Camera-type eye (tissue), 1 donor: ENCODE measurements at places on chromosomes 5 and 9. TPM values are rescaled to one million over a fixed set of nuclear protein-coding genes. Genes with fewer than 3 reads are reported as not detected.

Gene TMEM8B
- total RNA-seq: 16.6 TPM

Gene BDP1
- total RNA-seq: 76.0 TPM

Gene TMEM252
- total RNA-seq: not detected

Gene C5orf58
- not detected for total RNA-seq

Gene TMC1
- 0.27 TPM for total RNA-seq

Gene ANKDD1B
- 1.4 TPM for total RNA-seq

Gene PCA3
- total RNA-seq: 0.27 TPM

Gene GDA
- 0.55 TPM for total RNA-seq

Gene C8G
- not detected for total RNA-seq

Gene IFNA2
- total RNA-seq: not detected

Gene MAMDC2
- 20.3 TPM for total RNA-seq

Gene INSL4
- total RNA-seq: not detected

Gene PCDHGA7
- 11.2 TPM for total RNA-seq

Gene NKD2
- 18.0 TPM for total RNA-seq

Gene S1PR3
- 59.5 TPM for total RNA-seq

Gene PCDHA11
- 8.9 TPM for total RNA-seq

Gene THBS4
- 217 TPM for total RNA-seq

Gene FBLL1
- total RNA-seq: 15.7 TPM

Gene LRRC26
- total RNA-seq: 1.7 TPM

Gene OR1B1
- total RNA-seq: not detected

Gene LECT2
- not detected for total RNA-seq

Gene ZNF608
- 144 TPM for total RNA-seq

Gene RANBP3L
- 2.0 TPM for total RNA-seq

Gene ANGPTL2
- total RNA-seq: 26.6 TPM

Gene CCDC69
- total RNA-seq: 3.8 TPM

Gene ZDHHC21
- total RNA-seq: 56.0 TPM

Gene FOXD4
- total RNA-seq: 0.82 TPM

Gene CDKN2A
- 0.82 TPM for total RNA-seq

Gene PCDHGB5
- total RNA-seq: 23.4 TPM

Gene CCDC171
- 25.2 TPM for total RNA-seq

Gene STPG3
- not detected for total RNA-seq

Gene TEX48
- not detected for total RNA-seq

Gene KCTD16
- total RNA-seq: 8.7 TPM

Gene DDX4
- total RNA-seq: not detected

Gene RASEF
- 2.8 TPM for total RNA-seq
